Natural killer cell (primary cell): ENCODE measurements at places on chromosomes 11 and 22. TPM values are rescaled to one million over a fixed set of nuclear protein-coding genes. Genes with fewer than 3 reads are reported as not detected.

SYNGR1 gene
- 30.3 TPM for total RNA-seq

GAB2 gene
- 4.3 TPM for total RNA-seq

GRCh38 chr22:49568751-49569285, 258.9 kb downstream of the BRD1 start:
- DNase-seq, result peak; percentile 12

DNA sequence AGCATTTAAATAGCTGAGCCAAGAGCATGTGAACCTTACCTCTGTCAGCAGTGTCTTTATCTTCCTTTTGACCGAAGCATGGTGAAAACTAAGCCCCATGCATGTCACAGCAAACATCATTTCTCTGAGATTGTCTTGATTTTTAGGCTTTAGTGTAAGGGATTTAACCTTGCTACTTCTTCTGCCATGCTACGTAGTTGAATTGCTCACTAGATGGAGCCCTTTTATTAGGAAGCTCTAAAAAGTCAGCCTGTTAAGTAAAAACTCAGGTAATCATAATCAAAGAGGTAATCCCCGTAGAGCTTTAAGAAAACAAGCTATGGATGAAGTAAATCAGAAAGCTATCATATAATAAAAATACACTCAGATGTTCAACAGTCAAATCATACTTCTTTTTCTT, 149.5 kb downstream of the PGR start:
- no peak for DNase-seq

GLB1L2 gene
- total RNA-seq, result 0.57 TPM

DNA sequence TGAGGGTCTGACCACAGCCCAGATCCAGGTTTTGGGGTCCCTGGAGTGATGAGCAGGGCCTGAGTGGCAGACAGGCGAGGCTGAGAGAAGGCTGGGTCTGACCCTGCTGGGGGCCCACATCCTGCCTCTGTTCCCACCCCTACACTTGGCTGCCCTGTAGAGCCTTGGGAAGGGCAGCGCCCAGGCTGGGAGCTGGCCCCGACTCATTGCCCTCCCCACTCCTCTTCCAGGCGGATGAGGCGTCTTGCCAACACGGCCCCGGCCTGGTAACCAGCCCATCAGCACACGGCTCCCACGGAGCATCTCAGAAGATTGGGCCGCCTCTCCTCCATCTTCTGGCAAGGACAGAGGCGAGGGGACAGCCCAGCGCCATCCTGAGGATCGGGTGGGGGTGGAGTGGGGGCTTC, 4.9 kb downstream of the DERL3 start:
- no peak for DNase-seq

ARHGAP32 gene
- total RNA-seq, result 2.5 TPM
